ENCODE measurements at places on chromosomes 2 and 18.

DNA sequence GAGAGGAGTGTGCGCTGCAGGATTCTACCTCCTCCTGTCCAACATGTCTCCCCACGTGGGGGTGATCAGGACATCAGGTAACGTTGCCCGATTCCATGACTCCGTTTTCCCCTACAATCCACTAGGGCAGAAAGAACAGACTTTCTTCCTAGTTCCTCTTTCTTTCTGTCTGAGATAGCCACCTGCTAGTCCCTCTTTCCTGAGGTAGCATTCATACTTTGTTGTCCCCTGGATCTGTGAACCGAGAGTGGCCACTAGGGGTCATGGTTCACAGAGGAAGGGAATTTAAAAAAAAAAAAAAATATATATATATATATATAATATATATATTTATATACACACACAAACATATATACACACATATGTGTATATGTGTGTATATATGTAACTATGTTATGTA is 210.0 kb upstream of the ZNF521 start:
- no peak for DNase-seq

GRCh38 chr2:164068063-164068462 is 332.3 kb upstream of the FIGN start:
- DNase-seq = no peak

- DNase-seq = no peak
Observed at GRCh38 chr18:8947566-8947965, 154.9 kb upstream of the NDUFV2 start.

GRCh38 chr2:30157616-30158015 is 10.8 kb downstream of the YPEL5 start:
- no peak for DNase-seq

- DNase-seq = no peak
Observed at GRCh38 chr2:199602271-199602895, 144.6 kb upstream of the SATB2 start.

DNA sequence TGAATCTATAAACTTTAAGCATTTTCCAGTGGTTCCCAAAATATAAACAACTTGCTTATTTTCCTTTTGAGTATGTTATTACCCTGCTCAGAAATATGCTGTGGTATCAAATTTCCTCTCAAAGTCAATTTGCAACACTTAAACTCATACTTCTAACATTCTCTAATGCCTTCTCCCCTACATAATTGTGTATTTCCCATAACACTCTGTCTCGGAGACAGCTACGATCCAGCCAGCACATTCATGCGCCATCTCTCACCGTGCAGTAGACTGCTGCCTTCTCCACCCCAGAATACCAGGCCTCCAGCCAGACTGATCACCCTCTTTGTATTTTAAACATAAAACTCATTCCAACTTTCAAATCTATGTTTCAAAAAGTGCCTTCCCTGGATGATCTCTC is 41.8 kb downstream of the TIMM21 start:
- DNase-seq = no peak

GRCh38 chr18:58402247-58402646 is 226.6 kb downstream of the ALPK2 start:
- DNase-seq = no peak

GRCh38 chr2:148969659-148970061 is 68.8 kb upstream of the LYPD6B start:
- no peak for DNase-seq

DNA sequence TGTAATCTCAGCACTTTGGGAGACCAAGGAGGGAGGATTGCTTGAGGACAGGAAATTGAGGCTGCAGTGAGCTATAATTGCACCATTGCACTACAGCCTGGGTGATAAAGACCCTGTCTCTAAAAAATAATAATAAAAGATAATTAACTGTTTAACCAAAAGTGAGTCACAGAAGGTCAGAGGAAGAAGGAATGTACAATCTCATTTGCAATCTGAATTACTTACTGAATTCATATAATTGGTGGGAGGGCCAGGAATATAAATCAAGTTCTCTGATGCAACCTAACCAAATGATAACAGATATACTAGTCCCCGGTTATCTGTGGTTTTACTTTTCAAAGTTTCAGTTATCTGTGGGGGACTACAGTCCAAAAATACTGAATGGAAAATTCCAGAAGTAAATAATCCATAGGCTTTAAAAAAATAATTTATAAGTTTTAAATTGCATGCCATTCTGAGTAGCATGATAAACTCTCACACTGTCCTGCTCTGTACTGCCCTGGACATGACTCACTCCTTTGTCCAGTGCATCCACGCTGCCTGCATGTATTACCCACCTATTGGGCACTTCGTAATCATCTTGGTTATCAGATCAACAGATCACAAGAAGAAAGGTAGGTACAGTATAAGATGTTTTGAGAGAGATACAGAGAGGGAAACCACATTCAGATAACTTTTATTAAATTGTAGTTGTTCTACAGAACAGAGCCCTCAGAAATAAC is 12.8 kb upstream of the MATN3 start:
- no peak for DNase-seq

- DNase-seq = no peak
Observed at GRCh38 chr2:44245083-44245861, 30.0 kb upstream of the SLC3A1 start.

- no peak for DNase-seq
Observed at GRCh38 chr18:9700261-9700796, 7.8 kb upstream of the RAB31 start.

- DNase-seq = no peak
Observed at GRCh38 chr2:59790186-59791003, 763.1 kb downstream of the BCL11A start.

GRCh38 chr2:26658691-26659346 is 17.7 kb upstream of the CIB4 start:
- no peak for DNase-seq

- no peak for DNase-seq
Observed at GRCh38 chr18:2412996-2413751, 158.1 kb downstream of the METTL4 start.

- DNase-seq = no peak
Observed at GRCh38 chr2:62524293-62524941, 18.4 kb upstream of the TMEM17 start.

- DNase-seq = no peak
Observed at GRCh38 chr18:62126737-62127136, 60.1 kb downstream of the PIGN start.

DNA sequence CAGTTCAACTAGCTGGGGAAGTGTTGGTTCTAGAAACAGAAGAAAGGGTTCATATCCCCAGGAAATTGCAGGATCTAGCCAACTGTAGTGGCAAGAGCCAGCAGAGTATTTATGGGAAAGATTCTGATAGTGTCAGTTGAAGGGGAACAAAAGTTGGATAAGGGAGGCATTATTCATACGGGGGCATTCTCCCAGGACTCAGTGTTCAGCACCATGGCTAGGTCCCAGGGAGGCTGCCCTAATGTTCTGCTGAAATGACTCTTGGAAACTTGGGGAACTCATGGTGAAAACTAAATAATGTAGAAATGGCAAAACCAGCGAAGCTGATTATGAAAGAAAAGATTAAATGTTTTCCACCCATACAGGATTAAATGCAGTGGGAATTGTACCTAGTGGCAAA is 543.7 kb downstream of the TRIB2 start:
- no peak for DNase-seq

DNA sequence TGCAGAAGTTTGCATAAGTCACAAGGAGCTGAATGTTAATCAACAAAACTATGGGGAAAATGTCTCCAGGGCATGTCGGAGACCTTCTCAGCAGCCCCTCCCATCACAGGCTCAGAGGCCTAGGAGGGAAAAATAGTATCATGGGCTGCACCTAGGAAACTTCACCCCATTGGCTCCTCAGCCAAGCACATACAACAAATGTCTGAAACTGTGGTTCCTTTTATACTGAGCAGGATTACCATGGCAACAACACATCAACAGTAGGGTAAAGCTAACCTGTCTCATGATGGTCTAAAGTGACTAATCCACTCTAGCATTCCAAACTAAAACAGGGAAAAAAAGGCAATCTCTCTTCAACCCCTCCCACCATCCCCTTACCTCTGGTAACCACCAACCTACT is 3.2 kb upstream of the NEMP2 start:
- no peak for DNase-seq

- no peak for DNase-seq
Observed at GRCh38 chr2:209578394-209579001, 154.7 kb downstream of the MAP2 start.

- no peak for DNase-seq
Observed at GRCh38 chr2:219968685-219969345, 341.4 kb downstream of the SLC4A3 start.

- no peak for DNase-seq
Observed at GRCh38 chr2:45625824-45626223, 14.8 kb upstream of the SRBD1 start.

DNA sequence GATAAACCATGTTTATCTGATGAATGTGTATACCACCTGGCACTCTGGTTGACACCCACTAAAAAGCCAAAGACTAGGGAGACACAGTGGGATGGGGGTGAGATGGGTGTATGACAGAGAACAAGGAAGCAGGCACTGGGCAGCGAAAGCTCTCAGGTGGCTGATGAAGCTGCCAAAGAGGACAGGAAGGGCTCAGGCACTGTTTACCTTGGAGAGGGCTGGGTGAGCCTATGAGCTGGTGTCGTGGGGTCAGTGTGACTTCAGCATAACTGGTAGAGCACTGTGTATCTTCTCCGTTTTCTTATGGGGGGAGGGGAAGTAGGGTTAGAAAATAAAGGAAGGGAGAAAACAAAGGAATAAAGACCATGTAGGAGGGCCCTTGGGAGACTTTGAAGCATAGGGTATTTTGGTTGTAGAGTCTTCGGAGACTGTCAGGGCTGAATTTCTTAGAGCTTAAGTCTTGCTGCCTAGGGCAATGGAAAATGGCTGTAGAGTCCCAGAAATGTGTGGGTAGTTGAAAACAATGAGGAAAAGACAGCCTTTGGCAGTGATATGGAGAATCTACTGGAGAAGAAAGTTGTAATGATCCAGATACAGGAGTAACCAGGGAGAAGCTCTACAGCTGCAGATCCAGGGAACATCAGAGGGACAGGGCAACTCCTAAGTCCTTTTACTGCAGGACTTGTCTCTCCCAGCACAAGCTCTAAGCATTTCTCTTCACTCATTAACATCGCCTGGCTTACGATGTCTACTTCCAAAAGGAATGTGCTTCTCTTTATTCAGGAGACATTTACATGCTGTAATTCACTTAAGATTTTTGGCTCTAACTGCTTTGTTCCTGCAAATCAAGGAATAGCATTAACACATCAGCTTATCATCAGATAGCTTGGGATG is 120.0 kb downstream of the AQP4 start:
- DNase-seq = no peak

- DNase-seq = no peak
Observed at GRCh38 chr2:7411691-7412090, 494.5 kb downstream of the RNF144A start.

DNA sequence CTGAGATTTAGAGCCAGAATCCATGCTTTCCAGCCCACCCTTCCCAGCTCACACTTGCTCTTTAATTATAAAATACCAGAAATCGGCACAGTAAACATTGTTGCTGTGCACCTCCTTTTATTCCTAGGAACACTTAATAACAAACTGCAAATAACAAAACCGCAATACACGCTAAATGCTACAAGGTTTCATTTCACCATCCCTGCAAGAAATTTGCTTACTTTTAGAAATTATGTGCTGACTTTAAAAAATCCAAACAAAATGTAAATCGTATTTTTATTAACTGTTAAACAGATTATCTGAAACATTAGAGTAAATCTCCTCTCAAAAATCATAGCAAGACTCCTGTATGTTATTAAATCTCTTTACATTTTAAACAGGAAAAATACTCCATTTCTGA is 79.3 kb downstream of the TCF4 start:
- DNase-seq = no peak

GRCh38 chr2:7539760-7540159 is 622.5 kb downstream of the RNF144A start:
- DNase-seq = no peak

DNA sequence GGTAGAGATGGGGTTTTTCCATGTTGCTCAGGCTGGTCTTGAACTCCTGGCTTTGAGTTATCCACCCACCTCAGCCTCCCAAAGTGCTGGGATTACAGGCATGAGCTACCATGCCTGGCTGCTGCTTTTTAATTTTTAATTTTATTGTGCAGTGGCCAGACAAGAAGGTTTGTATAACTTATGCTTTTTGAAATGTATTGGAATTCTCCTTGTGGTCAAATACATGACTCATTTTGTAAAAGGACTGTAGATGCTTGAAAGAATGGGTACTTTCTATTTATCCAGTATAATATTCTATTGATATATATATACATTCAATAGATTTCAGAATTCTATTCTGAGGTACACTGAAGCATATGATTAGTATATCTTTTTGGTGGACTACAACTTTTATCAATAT is 82.6 kb upstream of the ST3GAL5 start:
- DNase-seq = no peak

- DNase-seq = no peak
Observed at GRCh38 chr2:47079515-47080412, 75.3 kb downstream of the STPG4 start.

DNA sequence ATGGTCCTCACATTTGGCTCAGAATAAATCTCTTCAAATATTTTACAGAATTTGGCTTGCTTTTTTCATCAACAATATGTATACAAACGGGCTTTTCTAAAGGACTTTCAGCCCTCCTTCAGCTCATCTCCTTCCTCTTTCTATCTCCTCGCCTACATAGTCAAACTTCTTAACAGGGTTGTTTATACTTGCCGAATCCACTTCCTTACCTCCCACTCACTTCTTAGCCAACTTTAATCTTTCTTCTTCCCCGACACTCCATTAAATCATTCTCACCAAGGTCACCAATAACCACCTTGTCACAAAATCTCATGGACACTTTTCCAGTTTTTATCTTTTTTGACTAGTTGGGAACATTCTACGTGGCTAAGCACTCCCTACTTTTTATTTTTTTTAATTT is 325.2 kb downstream of the PLCL1 start:
- no peak for DNase-seq

DNA sequence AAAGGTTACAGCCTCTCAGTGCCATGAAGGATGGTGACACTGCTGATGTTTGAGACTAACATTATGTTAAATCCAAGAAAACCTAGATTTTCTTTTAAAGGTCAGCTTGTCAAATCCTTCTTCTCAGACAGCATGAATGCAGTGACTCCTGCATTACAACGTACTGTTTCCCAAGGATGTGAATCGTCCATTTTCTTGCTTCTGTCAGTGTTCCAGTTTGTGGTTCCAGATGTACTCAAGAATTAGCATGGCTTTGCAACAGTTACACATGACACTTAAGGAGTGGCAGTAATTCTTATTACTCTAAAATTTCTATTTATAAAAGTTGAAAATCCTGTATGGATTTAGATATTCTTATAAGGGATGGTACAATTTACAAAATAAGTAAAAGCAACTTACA is 1.5 kb upstream of the TTC39C start:
- no peak for DNase-seq

GRCh38 chr2:37618326-37618725 is 53.1 kb downstream of the CDC42EP3 start:
- DNase-seq = no peak

DNA sequence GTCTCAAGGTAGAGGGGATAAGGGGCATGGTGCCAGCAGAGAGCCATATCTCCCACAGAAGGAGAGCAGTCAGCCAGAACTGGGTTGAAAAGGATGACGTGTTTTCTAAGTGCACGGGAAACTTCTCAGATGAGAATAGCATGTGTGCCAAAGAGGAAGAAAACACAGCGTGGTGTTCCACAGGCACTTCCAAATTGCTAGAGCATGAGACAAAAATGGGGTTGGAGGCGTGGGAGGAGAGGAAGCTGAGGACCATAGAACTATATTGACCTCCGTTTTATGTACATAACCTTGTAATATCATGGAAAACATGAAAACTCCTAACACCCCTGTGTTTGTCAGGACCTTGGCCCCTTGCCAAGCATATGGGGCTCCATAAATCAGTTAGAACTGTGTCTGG is 682.7 kb upstream of the RAB6C start:
- DNase-seq = no peak

Data from stimulated activated CD8-positive, alpha-beta memory T cell treated with anti-CD3 and anti-CD28 coated beads, Interleukin-15, amount 100 ng/mL, for 1 hour (primary cell).